PC-3 (cell line): ENCODE measurements at places on chromosomes 5 and 9. TPM values are rescaled to one million over a fixed set of nuclear protein-coding genes. Genes with fewer than 3 reads are reported as not detected.

LOX gene
- total RNA-seq: 0.18 and 0.23 TPM in 2 replicates

STC2 gene
- 99.9 and 182 TPM in 2 replicates for total RNA-seq

AJM1 gene
- 1.4 and 2.6 TPM in 2 replicates for total RNA-seq

PTPRD gene
- total RNA-seq: 0.63 TPM in 1 of 2 replicates, not detected in the other

- H3K4me3 ChIP-seq: no peak overlapping the region
- no peak overlapping the region for H3K27ac ChIP-seq
Observed at GRCh38 chr5:13189532-13189931, 755.0 kb downstream of the DNAH5 start.

- no peak overlapping the region for H3K27ac ChIP-seq
- H3K36me3 ChIP-seq: no peaks in the 10 kb centered on the region
- no peaks in the 10 kb centered on the region for H3K27me3 ChIP-seq
- no peak for DNase-seq
- H3K4me3 ChIP-seq: no peak overlapping the region
- H3K4me1 ChIP-seq: no peaks in the 10 kb centered on the region
Observed at GRCh38 chr5:169873642-169874041, 106.7 kb downstream of the INSYN2B start.

GRCh38 chr5:39775086-39775796, 350.5 kb upstream of the DAB2 start:
- H3K36me3 ChIP-seq: no peaks in the 10 kb centered on the region
- no peak overlapping the region for H3K27ac ChIP-seq
- peaks cover 14% of the 10 kb centered on the region for H3K4me1 ChIP-seq
- DNase-seq: peak; percentile 84
- no peak overlapping the region for H3K4me3 ChIP-seq

DNA sequence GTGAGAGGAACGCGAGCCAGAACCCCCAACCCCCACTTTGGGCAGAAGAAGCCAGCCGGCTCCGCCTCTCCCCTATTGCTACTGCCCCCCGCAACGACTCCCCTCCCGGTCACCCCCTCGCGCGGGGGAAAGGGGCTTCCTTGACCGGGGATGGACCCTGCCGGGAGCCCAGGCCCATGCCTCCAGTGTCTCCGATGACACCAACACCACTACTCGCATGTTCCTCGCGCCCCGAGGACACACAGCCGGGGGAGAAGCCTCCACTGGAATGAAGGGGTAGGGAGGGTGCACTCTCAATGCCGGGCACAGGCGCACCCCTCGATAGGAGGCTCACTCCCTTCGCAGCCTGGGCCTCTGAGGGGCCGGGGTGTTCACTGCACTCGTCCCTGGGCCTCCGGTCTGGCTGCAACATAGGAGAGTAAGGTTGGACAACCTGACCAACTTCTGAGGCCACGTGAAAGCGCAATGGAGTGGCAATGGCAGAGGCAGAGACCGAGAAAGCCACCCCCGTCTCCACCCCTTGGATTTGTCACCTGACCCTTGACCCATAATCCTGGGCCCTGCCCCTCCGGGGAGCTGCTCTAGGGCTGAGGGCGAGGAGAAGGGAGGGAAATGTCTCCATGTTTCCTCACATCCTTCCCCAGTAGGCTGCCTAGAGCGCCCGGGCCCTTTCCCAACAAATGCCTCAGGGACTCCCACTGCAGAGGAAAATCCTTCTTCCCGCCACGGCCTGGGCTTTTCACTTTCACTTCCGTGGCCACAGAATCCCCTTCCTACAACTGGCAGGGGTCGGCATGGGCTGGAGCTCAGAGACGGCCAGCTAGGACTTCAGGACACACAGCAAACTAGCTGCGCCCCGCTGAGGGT, 1.1 kb upstream of the CNTFR start:
- DNase-seq: no peak
- no peaks in the 10 kb centered on the region for H3K36me3 ChIP-seq
- H3K4me1 ChIP-seq: no peaks in the 10 kb centered on the region
- no peak overlapping the region for H3K27ac ChIP-seq
